ENCODE measurements at places on chromosomes 13 and 19.

DNA sequence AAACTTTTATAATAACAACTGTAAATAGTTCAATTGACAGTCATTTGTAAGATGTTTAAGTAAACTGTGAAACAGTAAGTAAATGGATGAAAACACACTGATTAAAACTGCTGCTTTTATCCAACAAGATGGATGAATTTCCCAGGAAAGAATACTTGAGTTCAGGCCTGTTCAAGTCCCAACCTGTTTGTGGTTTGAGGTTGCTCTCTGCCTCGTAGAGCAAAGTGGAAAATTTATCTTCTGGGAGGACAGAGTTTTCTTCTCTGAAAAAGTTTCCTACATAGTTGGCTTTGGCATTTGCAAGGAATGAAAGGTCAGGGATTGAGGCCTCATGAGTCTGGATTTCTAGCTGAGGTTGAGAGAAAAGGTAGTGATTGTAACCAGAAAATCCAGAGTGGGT is 15.2 kb upstream of the ZNF543 start:
- no peak for DNase-seq

DNA sequence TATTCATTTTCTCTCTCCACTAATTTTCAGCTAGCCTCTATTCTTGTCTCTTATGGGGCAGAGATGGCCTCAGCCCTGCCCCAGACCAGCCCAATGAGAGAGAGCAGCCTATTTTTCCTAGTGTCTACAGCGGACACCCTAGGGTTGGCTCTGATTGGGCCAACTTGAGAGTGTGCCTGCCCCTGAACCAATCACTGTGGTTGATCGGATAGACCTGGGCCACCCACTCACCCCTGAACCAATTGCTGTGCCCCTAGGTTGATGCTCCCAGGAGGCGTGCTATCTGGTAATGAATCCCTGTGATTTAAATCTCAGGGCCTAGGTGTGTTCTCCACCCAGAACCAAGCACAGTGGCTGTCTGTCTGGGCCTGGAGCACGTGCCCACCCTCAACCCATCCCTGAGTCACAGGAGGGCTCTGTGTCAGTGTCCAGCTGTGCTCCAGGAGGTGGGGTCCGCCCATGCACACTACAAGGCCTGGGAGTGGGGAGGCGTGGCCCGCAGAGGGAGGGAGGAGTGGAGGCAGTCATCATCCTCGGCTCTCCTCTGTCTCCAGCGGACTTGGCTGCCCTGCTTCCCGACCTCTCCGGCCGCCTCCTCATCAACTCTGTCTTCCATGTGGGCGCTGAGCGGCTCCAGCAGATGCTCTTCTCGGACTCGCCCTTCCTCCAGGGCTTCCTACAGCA is 14.9 kb upstream of the SCN1B start:
- DNase-seq = no peak

DNA sequence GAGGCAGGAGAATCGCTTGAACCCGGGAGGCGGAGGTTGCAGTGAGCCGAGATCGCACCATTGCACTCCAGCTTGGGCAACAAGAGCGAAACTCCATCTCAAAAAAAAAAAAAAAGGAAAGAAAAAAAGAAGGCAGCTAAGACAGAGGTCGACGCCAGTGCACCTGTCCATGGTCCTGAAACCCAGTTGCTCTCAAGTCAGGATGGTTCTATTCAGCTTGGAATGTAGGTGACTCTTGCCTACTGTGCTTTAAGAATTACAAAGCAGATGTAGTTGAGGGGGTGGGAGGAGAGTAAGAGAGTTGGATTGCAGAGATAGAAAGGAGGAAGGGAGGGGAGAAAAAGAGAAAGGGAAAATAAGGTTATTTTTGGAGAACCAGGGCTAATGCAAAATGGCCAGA is 18.7 kb downstream of the CACNG7 start:
- no peak for DNase-seq

DNA sequence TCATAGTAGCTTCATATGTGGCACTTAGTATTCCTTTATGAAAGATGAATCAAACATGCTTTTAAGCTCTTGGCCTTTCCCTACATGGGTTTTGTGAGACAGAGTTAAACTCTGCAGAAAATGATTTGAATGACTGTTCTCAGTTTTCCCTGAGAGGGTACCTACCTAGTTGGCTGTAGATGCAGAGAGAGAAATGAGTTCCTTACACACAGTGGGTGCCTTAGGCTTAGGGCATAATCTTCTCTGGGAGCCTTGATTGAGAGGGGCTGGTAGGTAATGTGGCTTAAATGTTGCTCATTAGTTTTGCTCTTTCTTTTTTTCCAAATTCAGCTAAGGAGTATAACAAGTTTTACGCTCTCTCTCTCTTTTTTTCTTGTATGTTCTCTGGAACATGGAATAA is 3.0 kb downstream of the URI1 start:
- no peak for DNase-seq

All from effector CD8-positive, alpha-beta T cell (primary cell).